ENCODE measurements at places on chromosomes 7 and 10. TPM values are rescaled to one million over a fixed set of nuclear protein-coding genes. Genes with fewer than 3 reads are reported as not detected.
A peak's percentile ranks its signal among the peaks of the same experiment; 100 is the strongest.

EGR2 gene
- 0.31 TPM for total RNA-seq

TLX1 gene
- not detected for total RNA-seq

DNA sequence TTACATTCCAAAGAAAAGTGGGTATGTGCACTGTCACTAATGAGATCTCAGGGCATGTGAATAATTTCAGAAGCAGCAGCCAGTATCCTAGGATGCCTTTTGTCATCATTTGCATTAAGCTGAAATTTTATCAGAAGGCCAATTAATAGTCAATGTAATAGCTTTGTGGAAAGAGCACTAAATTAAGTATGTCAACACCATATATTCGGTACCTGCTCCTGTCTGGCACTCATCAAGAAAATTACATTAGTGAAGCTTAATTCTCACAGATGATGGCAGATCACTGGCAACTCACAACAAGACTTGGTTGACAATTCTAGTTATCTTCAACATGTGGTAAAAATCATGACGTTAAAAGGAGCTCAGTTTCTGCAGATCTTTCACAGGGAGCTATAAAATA, 271.4 kb downstream of the PARD3 start:
- no peak for DNase-seq

GRCh38 chr10:131350660-131351059, 39.1 kb upstream of the TCERG1L start:
- no peak for DNase-seq

BMPR1A gene
- total RNA-seq: 50.5 TPM

GRCh38 chr10:45235798-45236220, 79.6 kb downstream of the OR13A1 start:
- DNase-seq: no peak

GRCh38 chr7:95675016-95675415, 78.7 kb upstream of the PDK4 start:
- DNase-seq: no peak

- no peak for DNase-seq
Measured at GRCh38 chr7:132270517-132270916, 305.8 kb downstream of the PLXNA4 start.

DNA sequence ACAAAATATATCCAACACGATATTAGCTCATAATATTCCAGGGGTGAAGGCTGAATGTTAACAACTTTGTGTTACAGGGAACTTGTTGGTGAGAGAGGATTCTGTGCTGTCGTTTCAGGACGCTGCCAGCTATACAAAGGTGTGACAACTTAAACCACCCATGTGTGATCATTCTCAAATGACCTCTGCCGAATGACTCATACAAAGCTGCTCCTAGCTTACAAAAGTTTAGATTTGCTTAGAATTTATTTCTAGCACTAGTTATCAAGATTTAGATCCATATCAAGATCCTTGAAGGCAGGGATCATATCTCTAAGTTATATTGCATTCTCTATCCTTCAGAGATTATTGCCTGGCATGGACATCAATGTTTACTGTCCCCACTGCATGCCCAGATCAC, 65.3 kb downstream of the COBL start:
- DNase-seq: no peak

UTF1 gene
- total RNA-seq: not detected

DNA sequence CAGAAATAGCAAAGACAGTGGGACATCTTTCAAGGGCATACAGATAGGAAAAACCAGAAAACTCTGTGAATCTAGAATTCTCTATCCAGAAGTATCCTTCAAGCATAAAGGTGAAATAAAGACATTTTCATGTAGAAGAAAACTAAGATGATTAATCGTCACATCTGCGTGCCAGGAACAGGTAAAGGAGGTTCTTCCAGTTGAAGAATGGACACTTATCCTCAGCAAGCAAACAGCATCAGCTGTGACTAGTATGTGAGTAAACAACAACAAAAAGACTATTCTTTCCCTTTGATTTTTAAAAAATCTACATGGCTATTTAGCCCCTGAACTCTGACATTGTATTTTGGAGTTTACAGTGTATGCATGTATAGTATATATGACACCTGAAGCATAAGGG, 124.9 kb downstream of the LRMDA start:
- no peak for DNase-seq

- DNase-seq: peak; percentile 48
Measured at GRCh38 chr10:77837248-77837924, 89.2 kb downstream of the DLG5 start.

GRCh38 chr7:101153969-101154692, at the start of gene AP1S1:
Gene AP1S1, plus strand, starts transcription at chr7:101154476. Its CDS starts 39 bp downstream, at chr7:101154515.
- peak; percentile 86 for DNase-seq

CDHR1 gene
- total RNA-seq: not detected

DNA sequence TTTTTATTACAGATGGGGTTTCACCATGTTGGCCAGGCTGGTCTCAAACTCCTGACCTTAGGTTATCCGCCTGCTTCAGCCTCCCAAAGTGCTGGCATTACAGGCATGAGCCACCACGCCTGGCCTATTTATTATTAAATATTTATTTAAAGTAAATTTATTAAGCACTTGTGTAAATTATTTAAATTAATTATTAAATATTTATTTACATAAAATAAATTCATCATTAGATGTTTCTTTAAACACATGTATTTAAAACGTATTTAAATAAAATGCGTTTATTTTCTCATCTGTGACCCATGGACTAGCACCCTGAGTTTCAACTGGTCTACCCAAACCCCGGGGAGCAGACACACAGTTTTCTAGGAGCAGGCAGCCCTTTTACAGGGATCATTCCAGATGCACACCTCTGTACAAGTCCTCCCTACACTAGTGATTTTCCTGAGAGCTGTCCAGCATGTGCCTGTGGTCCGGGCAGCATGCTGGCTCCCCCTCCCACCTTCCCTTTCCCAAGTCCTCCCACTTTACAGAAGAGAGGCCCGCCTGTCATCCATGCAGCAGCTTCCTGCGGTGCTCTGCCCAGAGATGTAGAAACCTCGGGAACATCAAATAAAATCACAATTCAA, 89.2 kb upstream of the ATP6V0A4 start:
- no peak for DNase-seq

NKX1-2 gene
- total RNA-seq: not detected

GRCh38 chr10:100508691-100509150, 10.9 kb downstream of the SEC31B start:
- DNase-seq: peak; percentile 53

ELN gene
- total RNA-seq: 8.9 TPM

Measured in HFFc6 (cell line).